ENCODE measurements at places on chromosomes 7 and 10.

- DNase-seq: no peak
These were observed 226.4 kb downstream of the KIAA1217 start for GRCh38 chr10:24435374-24435773.

DNA sequence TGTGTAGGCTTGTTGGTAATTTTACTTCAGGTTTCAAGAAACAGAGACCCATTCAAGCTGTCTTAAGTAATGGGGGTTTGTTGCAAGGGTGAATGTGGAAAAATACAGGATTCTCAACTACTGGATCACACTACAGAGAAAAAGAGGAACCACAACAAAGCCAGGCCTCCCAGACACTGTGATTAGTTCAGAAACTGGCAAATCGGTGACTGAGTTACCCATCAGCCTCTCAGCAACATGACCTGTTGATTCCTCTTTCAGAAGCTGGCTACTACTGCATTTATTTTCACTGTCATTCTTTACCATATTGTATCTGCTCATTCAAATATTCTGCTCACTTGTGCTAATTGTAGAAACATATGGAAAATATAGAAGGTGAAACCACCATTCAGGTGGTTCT lies 16.0 kb downstream of the CCDC71L start:
- no peak for DNase-seq

DNA sequence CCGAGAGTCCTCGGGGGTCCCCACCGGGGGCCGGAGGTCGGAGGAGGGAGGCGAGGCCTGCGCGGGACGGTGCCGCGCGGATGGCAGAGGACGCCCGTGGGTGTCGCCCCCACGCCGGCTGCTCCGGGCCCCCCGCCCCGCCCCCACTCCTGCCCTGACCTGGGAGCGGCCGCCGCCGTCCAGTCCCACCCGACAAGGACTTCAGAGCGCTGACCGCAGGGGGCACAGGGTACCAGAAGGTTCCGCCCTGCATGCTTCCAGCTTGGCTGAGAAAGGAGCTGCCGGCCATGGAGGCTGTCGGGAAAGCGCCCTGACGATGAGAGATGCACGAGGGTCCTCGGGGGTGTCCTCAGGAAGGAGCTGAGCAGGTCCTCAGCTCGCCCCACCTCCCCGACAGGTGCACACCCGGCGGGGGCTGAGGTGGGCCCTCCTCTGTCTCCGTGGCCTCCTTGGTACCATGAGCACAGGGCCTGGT lies 57.0 kb upstream of the DNAJB6 start:
- no peak for DNase-seq

DNA sequence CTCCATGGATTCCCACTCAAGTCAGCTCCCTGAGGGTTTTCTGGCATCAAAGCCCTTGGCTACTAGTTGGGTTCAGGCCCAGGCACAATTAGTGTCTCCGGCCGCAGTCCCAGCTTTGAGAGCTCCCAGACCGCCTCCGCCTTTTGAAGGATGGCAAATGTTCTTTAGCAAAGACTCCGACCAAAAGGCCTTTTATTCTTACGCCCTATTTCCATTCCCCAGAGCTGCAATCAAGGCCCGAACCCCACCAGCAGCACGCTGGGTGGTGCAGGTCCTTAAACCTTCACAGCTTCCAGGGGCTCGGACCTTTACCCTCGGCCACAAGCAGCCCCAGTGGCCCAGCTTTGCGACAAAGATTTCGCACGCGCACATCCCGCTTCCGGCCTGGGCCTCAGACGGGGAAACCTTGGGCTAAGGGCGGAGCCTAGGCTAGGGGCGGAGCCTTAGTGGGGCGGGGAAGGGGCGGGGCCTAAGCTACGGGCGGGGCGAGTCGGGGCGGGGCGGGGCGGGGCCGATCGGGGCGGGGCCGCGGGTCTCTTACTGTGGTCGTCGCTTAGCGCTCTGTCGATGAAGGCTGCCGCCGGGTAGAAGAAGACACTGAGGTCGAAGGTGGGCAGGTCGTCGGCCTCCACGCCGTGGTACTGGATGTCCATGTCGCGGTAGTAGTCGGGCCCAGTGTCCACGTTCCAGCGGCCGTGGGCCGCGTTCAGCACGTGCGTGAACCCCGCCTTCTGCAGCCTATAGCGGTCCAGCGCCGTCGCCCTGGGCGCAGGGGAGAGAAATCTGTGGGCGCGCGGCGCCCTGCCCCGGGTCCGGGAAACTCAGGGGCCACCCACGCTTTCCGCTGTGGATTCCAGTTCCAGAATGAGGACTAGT lies 68.0 kb upstream of the SAMD8 start:
- no peak for DNase-seq

- no peak for DNase-seq
These were observed 65.6 kb downstream of the ZEB1 start for GRCh38 chr10:31384589-31384949.

- no peak for DNase-seq
These were observed at the start of gene ZNF853 for GRCh38 chr7:6614953-6615722. Gene ZNF853 (plus strand): TSS chr7:6615610. CDS start chr7:6616175, 565 bp downstream.

GRCh38 chr7:88566162-88566729 lies 193.3 kb upstream of the ZNF804B start:
- no peak for DNase-seq

GRCh38 chr7:95509199-95509598 lies 23.5 kb downstream of the ASB4 start:
- no peak for DNase-seq

GRCh38 chr10:29057822-29058331 lies 231.0 kb upstream of the LYZL1 start:
- DNase-seq: no peak

DNA sequence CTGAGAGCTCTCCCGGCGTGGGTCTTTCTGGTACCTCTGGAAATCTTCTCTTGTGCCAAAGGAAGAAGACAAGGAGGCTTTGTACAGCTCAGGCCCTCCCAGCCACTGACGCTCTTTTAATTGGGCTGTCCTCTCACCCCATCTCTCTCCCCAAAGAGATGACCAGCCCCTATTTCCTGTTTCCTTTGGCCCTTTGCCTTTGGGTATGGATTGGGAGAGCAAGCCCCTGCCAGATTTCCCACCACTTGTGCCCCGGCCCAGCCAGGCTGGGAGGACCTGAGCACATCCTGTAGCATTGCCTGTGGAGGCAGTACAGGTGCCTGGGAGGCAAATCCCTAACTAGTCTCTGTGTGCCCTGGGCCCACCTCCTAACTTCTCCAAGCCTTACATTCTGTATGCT lies 5.7 kb upstream of the PLAC9 start:
- DNase-seq: no peak

DNA sequence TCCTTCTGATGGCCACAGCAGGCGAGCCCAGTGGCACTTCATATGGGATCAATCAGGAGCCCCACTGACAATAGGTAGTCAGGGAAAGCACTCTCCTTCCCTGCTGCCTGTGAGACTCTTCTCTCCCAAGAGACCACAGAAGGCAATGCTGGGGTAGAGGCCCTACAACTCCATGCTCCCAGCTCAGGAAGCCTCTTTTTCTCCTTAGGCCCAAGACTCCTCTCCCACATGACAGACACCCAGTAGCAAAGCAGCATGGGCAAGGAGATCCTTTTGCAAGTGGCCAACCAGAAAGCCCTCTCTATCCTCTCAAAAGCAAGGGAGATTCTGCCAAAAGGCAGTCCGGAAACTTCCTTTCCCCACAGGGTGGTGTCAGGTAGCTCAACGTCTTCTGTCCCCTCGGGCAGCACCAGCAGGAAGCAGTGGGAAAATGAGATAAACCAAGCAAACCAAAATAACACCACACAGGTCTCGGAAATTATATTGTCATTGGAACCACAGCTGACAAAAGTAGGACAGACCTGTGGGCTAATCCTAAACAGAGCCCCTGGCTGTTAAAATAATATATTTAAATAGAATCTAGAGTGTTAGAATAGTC lies 172.7 kb upstream of the GDF10 start:
- DNase-seq: no peak

DNA sequence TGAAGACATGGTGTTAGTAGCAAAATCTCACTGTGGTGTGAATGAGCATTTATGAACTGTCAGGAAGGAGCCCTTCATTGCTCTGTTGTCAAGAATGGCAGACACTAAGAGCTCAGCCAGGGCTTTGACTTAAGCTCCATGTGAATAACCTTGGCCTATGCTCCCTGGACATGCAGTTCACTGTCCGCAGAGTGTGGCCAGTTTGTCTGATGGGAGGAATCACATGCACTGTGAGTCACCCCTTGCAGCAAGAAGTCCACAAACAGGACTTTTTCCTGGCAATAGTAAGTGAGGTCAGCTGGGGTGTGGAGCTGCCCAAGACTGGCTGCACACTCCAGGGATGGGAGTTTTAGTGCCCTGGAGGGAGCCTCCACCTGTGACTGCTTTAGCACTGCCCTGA lies 49.5 kb downstream of the ZNF37A start:
- DNase-seq: no peak

- DNase-seq: no peak
These were observed 111.8 kb upstream of the GPR141 start for GRCh38 chr7:37571806-37572205.

DNA sequence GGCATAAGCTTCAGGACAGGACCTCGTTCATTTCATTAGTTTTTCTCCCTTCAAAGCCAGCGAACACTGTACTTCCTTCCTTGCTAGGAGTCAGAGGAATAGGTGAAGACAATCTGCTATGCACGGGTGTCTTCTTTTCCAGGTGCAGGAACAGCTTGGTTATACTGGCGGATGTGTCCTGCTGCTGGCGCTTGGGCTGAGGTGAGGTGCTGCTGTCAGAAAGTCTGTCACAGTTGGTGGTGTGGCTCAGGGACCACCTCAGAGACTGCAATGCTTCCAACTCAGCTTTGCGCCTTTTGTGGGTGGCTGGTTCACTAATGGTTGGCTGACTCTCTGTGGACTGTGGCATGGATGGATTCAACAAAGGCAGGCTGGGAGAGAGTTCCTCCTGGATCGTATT lies 58.3 kb upstream of the UBN2 start:
- no peak for DNase-seq

DNA sequence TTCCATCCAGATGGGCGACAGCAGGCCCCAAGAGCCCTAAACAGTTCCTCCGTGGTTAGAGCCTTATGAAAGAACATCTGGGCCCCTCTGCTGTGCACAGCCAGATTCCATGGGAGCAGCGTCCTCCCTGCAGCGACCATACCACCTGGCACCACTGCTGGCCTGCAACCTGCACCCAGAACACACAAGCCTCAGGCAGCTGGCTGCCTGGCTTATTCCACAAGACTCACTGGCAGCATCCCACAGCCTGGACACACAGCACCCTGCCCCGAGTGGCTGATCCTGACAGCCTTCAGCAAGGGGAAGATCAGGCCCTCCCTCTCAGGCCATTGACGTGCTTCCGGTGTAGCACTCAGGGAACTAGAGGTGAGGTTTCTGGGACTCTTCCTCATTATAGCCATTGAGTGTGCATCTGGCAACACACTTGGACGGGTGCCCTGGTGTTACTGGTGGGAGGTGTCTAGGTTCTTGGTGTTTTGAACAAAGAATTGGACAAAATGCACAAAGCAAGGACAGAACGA lies 33.7 kb upstream of the ERCC6 start:
- no peak for DNase-seq

DNA sequence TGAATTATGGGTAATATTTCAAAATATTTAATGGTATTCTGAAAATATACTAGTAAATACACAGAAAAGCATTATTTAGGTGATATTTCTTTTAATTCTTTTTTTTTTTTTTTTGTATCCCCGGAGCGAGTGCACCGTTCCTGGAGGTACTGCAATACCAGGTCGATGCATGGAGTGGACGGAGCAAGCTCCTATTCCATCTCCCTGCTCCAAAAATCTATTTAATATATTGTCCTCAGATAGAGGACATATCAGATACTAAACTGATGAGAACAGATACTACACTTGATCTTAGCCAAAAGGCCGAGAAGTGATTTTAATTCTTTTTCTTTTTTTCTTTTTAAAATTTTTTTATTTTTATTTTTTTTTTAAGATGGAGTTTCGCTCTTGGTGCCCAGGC lies 10.8 kb downstream of the BTRC start:
- no peak for DNase-seq

- DNase-seq: no peak
These were observed 95.2 kb downstream of the PRPF18 start for GRCh38 chr10:13681960-13682359.

- DNase-seq: no peak
These were observed 656.5 kb downstream of the SDK1 start for GRCh38 chr7:3957472-3958108.

DNA sequence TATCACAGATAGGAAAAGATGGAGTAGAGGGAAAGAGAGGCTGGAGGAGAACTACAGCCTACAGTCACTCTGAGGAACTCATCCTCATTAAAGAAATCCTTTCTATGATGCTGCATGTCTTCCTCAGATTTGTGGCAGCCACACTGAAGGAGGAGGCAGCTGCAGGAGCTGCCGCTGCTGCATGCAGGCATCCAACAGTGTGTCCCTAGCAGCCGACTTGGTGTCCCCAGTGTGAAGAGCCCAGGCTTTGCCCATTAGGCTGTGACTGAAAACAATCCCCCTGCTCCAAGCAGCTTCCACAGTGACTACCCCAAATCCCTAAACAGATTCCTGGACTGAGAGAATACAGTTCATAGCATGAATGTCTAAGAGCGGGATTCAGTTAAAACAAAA lies 23.1 kb downstream of the SKIDA1 start:
- no peak for DNase-seq

GRCh38 chr10:29555746-29556481 lies 78.9 kb downstream of the SVIL start:
- no peak for DNase-seq

DNA sequence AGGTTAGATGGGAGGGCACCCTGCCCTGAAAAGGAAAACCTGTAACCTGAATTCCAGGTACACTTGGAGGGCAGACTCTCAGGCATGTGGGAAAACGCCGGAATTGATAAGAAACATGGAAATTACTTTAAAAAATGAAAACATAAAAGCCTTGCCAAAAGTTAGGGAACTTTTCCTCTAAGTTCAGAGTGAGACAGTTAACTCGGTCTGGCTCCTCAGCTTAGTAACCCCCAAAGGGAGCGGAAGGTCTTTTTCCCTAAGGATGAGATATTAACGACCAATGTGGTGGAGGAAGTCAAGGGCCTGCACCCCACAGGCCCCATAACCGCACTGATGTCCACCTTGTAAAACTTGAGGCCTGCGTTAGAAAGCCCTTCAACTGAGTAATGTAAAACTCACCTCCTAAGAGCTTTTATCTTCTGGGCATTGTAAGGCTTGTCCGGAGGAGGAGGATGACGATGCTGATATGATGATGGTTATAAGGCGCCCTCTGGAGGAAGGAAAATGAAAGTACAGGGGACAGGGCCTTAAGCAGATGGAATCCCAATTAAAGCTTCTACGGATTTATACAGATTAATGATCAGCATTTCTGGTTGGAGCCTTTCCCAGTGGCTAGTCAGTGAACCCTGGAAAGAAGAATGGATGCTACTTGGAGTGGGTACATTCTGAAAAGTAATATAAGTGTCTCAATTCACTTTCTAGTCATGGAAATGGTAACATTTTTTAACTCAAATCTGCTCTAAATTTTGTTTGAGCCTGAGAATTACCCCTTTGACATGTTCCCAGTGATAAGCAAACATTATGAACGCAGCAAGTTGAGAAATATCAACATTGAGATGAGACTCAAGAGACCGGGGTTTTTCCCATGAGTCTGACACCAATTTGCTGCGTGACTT lies 694 bp downstream of the COL1A2 start:
- DNase-seq: no peak

GRCh38 chr10:75776738-75777504 lies 345.5 kb downstream of the LRMDA start:
- no peak for DNase-seq
